B cell (primary cell): ENCODE measurements at places on chromosomes 5 and 9.
A peak's percentile ranks its signal among the peaks of the same experiment; 100 is the strongest.

- DNase-seq: no peak
These were observed 135.2 kb downstream of the GNA14 start for GRCh38 chr9:77512876-77513275.

DNA sequence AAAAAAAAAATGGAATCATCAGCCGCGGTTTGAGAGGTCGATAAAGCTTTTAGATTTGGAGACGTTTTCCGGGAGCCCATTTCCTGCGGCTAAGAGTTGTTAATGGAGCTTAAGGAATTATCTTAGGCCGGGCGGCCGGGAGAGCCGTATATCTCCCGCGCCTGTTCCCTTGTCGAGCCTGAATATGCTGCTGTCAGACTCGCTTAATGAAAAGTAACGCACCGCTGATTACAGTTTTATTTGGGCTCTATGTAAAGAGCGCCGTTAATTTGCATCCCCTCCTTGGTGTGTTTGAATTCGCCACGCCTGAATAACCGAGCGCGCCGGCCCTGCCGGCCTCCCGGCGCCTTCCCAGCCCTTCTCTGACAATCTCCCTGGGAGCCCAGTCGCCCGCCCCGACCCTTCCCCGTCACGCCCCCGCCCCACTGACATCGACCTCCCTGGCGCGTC is 7.9 kb downstream of the IRX4 start:
- DNase-seq: no peak

GRCh38 chr9:134442486-134443173 is 116.4 kb downstream of the RXRA start:
- peak; percentile 42 for DNase-seq

DNA sequence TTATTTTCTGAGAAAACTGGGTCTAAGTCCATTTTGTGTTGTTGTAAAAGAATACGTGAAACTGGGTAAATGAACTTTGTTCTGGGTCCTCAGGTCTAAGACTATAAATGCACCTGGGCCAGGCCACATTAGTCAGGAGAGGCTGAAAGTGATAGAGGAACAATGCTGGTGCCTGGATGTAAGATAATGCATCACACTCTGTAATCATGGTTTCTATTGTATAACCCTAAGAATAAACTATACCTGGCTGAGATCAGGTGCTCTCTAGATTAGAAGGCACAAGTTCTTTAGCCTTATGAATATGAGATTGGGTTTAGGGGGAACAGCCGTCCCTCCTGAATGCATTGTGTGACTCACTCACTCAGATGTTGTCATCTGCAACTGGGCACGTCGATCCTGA is 675.5 kb downstream of the HTR1A start:
- no peak for DNase-seq

- DNase-seq: no peak
These were observed 178.0 kb downstream of the ESM1 start for GRCh38 chr5:54807421-54807820.

GRCh38 chr5:10338686-10339057 is 14.8 kb upstream of the MARCHF6 start:
- DNase-seq: no peak

DNA sequence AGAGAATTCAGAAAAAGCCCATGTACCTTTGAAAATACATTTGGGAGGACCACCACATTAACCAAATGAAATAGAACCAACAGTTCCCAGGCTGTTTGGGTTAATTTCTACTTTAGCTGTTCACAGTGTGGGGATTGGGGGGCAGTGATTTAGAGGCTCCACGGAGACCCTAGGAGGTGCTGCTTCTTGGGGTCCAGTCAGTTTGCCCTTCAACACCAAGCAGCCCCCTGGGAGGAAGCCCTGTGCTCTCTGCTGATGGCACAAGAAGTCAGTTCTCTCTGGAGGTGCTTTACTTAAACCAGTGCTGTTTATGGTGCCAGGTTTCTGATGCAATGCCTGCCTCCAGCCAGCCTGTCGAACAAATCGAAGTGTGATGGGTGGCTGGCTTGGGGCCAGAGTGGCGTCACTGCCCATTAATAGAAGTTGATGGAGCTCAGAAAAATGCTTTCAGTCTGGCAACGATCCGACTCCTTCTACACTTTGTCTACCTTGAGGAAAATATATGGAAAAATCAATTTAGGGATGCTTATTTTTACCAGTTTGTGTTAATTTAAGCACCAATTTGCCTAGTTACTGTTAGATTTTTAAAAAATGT is 134.0 kb downstream of the SNX18 start:
- DNase-seq: no peak

DNA sequence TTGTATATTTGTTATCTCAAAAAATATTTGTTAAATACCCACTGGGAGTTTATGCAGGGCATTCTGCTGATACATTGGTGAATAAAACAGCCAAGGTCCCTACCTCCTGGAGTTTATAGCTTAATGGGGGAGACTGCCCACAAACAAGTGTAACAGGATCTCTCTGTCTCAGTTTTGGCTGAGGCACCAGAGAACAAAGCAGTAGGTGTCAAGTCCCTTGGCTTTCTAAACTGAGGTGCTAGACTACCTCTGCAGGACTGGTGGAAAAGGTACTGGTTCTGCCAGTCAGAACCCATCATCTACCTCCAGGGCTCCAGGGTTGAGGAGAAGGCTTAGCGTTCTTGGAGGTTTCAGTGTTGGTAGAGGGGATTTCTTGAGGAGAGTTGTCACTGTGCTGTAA is 188.4 kb upstream of the ELL2 start:
- DNase-seq: no peak

GRCh38 chr5:132267931-132268768 is 10.7 kb downstream of the PDLIM4 start:
- DNase-seq: no peak

DNA sequence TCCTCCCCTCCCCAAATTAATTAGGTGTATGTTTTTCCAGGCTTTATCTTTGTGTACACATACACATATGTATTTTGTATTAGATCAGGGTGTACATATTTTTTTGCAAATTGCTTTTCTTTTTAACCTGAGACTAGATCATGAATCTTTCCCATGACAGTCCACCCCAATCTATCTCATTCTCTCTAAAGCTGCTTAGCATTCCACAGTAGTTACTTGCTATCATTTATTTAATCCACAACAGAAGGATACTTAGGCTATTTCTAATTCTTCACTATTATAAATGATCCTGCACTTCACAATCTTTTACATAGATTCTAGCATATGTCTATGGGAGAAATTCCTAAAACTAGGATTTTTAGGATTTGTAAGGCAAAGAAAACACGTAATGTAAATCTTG is 43.9 kb downstream of the SH3RF2 start:
- DNase-seq: no peak

DNA sequence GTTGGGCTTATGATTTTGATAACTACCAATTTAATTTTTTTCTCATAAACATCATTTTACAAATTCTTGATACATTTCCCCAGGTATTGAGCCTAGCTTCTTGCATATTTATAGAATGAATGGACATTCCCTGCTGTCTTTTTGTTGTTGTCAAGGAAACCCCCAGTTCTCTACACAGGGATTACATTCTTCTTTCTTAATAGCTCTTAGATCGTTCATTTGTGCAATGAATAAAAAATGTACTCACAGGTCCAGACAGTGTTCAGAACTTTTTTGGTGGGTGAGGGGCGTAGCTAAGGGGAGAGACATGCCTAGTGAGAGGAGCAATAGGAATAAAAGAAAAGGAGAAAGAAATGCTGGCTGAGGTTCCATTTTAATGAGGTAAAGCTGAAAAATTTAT is 58.6 kb downstream of the VCAN start:
- DNase-seq: no peak

GRCh38 chr5:74948031-74948546 is 81.9 kb upstream of the FAM169A start:
- no peak for DNase-seq

DNA sequence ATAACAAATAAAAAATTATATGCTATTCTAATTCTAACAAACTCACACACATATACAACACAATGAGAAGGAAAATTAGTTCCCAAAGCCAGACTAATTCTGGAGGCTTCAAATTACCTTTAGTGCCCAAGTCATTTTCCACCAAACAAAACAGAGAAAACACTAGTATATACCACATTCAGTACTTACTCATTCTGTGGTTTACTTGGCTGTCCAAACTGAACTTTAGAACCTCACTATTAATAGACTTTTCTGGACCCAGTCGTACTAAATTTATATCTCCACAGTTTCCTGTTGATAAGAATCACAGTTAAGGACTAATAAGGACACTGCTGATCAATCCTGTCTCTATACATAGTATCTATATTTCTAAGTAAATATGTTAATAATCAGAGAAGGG is 66.4 kb downstream of the SETX start:
- no peak for DNase-seq

- DNase-seq: no peak
These were observed 66.6 kb downstream of the C9orf152 start for GRCh38 chr9:110141227-110141793.

- DNase-seq: no peak
These were observed 394.4 kb upstream of the ZNF608 start for GRCh38 chr5:125140855-125141254.
